ENCODE measurements at places on chromosomes 2 and 18. TPM values are rescaled to one million over a fixed set of nuclear protein-coding genes. Genes with fewer than 3 reads are reported as not detected.
A peak's percentile ranks its signal among the peaks of the same experiment; 100 is the strongest.

- H3K27ac ChIP-seq, result no peak overlapping the region
- H3K36me3 ChIP-seq, result no peaks in the 10 kb centered on the region
- DNase-seq, result no peak
- no peaks in the 10 kb centered on the region for H3K27me3 ChIP-seq
- no peak overlapping the region for H3K4me3 ChIP-seq
Measured at GRCh38 chr2:133390156-133390555, 178.1 kb downstream of the NCKAP5 start.

DNA sequence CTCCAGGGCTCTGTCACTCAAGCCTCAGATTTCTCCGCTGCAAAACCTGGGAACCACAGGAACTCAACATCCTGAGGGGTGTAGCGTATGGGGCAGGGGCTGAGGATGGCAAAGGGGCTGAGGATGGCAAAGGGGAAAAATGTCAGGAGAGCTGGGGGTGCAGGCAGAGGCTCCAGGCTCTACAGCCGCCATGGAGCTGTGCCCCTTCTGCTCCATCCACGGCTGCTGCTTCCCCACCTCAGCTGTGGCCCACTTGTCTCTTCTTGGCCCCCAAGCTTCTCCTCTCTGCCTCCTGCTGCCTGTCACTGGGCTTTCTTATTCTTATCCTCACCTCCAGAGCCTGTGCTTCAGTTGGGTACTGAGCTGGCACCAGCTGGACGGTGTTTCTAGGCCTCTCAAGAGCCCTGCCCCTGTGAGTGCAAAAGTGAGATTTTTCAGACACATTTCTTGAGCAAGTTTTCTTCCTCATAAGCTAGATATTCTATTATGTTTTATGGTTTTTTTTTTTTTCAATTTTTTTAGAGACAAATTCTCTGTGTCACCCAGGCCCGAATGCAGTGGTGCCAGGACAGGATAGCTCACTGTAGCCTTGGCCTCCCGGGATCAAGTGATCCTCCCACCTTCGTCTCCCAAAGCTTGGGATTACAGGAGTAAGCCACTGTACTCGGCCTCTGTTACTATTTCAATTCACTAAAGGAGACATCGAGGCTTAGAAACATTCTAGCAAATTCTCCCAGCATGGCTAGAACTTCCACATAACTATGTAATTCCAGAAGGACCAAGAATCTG, 49.0 kb downstream of the MARCO start:
- no peak overlapping the region for H3K4me3 ChIP-seq
- no peaks in the 10 kb centered on the region for H3K4me1 ChIP-seq
- H3K27me3 ChIP-seq, result peaks cover 70% of the 10 kb centered on the region
- no peak for DNase-seq
- H3K36me3 ChIP-seq, result no peaks in the 10 kb centered on the region

DNA sequence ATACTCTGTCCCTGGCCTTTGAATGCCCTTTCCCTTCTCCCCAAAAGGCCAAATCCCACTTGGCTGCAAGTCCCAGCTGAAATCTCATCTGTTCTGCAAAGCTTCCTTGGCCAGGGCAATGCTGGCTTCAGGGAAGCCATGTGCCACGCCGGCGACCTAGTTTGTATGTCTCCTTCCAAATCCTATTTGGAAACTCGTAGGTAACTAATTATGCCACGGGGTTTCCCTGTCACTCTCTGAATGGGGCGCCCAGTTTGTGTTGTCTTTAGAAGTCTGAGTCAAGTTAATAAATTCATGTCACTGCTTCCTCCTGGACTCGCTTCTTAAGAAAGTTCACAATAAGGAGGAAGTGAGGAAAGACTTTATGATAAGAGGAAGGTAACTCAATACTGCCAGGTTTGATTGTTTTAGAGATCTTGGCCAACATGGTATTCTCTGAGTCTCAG, 19.1 kb downstream of the FHL2 start:
- no peaks in the 10 kb centered on the region for H3K27me3 ChIP-seq
- no peak overlapping the region for H3K4me3 ChIP-seq
- DNase-seq, result no peak
- peaks cover 17% of the 10 kb centered on the region for H3K36me3 ChIP-seq

DNA sequence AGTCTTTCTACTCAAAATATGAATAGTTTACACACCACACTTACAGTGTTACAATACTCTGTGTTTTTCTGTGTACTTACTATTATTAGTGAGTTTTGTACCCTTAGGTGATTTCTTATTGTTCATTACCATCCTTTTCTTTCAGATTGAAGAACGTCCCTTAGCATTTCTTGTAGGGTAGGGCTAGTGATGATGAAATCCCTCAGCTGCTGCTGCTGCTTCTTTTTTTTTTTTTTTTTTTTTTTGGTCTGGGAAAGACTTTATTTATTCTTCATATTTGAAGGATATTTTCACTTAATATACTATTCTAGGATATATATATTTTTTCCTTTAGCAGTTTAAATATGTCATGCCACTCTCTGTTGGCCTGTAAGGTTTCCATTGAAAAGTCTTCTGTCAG, 29.0 kb upstream of the SERPINB2 start:
- no peak overlapping the region for H3K4me3 ChIP-seq
- DNase-seq, result no peak
- peaks cover 2% of the 10 kb centered on the region for H3K27me3 ChIP-seq
- no peaks in the 10 kb centered on the region for H3K36me3 ChIP-seq
- H3K27ac ChIP-seq, result no peak overlapping the region
- H3K4me1 ChIP-seq, result no peaks in the 10 kb centered on the region

DNA sequence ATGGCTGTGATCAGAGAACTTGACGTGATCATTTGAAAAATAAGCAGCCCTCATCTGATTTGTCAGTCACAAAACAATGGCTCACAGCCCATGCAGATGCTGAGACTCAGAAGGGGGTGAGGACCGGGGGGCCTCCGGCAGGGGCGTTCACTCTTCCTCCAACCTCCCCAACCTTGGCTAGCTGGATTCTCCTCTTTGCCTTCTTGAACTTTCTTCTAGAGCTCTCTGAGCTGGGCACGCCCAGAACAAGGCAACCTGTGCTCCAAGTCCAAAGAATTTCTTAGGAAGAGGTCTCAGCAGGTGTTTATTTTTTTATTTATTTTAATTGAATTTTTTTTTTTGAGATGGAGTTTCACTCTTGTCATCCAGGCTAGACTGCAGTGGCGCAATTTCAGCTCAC, 16.4 kb downstream of the EDAR start:
- H3K27ac ChIP-seq, result no peak overlapping the region
- DNase-seq, result no peak
- H3K4me1 ChIP-seq, result peaks cover 28% of the 10 kb centered on the region
- no peak overlapping the region for H3K4me3 ChIP-seq
- no peaks in the 10 kb centered on the region for H3K27me3 ChIP-seq

Gene CNGA3
- total RNA-seq, result not detected

Gene POTEC
- total RNA-seq, result not detected

GRCh38 chr2:216553482-216554240, 55.0 kb downstream of the RPL37A start:
- peak overlapping the region; percentile 32 for H3K27ac ChIP-seq
- no peaks in the 10 kb centered on the region for H3K27me3 ChIP-seq
- H3K36me3 ChIP-seq, result no peaks in the 10 kb centered on the region
- H3K4me3 ChIP-seq, result no peak overlapping the region
- peaks cover 45% of the 10 kb centered on the region for H3K4me1 ChIP-seq
- DNase-seq, result no peak

Gene CRYGD
- not detected for total RNA-seq

- no peak overlapping the region for H3K4me3 ChIP-seq
- no peak for DNase-seq
- H3K27ac ChIP-seq, result peak overlapping the region; percentile 10
- no peaks in the 10 kb centered on the region for H3K36me3 ChIP-seq
- peaks cover 29% of the 10 kb centered on the region for H3K4me1 ChIP-seq
Measured at GRCh38 chr2:75134860-75135259, 64.5 kb downstream of the TACR1 start.

Data from mesothelial cell of epicardium (in vitro differentiated cells).